ENCODE measurements at places on chromosomes 1 and 21.
A peak's percentile ranks its signal among the peaks of the same experiment; 100 is the strongest.

- DNase-seq: no peak
Measured at GRCh38 chr1:46043458-46044017, 88.9 kb downstream of the PIK3R3 start.

- no peak for DNase-seq
Measured at GRCh38 chr21:41605178-41605933, 97.4 kb upstream of the TMPRSS2 start.

- DNase-seq: no peak
Measured at GRCh38 chr1:87915771-87916170, 587.1 kb downstream of the LMO4 start.

DNA sequence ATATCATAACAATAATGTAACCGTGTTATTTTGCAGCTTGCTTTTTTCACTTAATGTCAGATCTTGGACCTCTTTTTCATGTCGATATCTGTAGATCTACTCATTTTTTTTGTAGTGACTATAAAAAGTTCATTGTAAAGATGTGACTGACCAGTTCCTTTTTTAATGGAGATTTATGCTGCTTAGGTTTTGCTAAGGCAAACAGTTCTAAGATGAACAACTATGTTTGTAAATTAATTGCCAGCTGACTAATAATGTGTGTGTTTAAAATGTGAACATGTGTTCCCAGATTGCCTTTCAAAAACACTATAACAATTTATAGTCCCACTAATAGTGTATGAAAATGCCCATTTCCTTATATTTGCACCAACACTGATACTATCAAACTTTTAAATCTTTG lies 18.1 kb upstream of the EPS8L3 start:
- no peak for DNase-seq

GRCh38 chr1:94590203-94591137 lies 48.9 kb upstream of the F3 start:
- no peak for DNase-seq

GRCh38 chr21:33434770-33435360 lies 31.7 kb downstream of the IFNGR2 start:
- DNase-seq: peak; percentile 13

DNA sequence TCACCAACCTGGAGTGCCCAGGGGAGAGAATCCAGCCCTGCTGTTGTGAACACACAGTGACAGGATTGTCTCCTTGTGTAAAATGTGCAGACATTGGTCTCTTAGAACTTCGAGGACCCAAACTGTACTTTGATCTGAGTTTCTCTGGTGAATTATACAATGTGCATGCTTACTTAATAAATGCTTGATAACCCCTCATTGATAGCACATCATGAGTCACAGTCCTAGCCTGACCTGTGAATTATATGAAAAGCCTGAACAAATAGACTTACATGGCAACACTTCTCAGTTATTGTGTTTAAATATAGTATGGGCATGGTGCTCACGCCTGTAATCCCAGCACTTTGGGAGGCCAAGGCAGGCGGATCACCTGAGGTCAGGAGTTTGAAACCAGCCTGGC lies 22.6 kb downstream of the IFNGR2 start:
- no peak for DNase-seq

DNA sequence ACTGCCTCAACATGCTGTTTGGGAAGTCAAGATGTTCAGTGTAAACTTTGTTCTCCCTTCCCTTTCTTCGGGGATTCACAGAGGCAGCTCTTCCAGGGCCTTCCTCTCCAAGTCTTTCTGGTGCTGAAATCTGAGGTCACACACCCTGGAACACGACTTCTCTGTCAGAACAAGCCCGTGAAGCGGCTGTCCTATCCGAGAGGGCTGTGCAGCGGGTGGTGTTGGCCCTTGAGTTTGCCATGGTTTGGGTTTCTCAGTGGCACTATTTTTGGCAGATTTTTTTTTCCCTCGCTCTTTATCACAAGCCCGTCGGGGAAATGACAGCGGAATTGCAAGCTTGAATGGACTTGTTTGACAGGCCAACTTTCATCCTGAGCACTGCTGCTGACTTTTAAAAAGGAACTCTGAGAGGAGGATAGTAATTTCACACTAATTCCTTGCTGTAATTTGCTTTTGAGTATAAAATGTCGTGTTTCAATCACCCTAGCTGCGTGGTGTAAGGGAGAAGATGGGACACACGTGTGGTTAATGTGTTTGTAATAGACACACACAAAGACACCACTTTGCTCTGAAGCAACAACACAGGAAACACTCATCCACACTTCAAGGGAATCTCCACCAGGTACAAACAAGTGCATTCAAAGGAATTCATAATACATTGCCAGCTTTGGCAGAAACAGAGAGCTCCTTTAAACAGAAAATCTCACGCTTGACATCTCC lies 60.1 kb upstream of the TARBP1 start:
- no peak for DNase-seq

DNA sequence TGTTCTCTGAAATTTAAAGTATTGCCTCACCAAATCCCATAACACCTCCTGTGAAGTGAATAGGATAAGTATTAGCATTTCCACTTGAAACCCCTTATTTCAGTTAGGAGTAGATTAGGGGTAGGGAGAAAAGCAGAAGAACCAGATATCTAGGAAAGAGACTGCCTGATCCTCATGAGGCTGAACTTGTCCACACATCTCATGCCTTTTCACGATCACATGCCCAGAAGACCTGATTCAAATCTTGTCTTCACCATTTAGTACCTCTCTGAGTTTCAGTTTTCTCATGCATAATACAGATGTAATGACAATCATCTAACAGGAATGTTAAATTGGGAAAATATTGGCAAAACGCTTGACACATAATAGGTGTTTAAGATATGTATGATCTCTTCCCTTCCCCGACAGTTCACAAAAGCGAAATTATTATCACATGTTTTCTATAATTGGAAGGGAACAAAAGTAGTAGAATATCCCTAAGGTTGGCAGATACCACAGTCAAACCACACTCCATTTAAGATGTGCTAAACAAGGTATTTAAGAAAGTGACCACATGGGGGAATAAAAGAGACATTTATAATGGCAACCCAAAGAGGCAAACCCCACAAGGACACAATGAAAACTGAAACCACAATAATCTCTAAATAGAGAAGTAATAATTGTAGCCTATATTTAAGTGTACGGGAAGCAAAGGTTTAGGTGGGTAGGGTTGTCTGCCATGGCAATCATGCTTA lies 25.2 kb downstream of the GFI1 start:
- DNase-seq: no peak

- DNase-seq: no peak
Measured at GRCh38 chr1:189374816-189375215, 1102.8 kb downstream of the BRINP3 start.

- DNase-seq: no peak
Measured at GRCh38 chr1:165344198-165344597, 12.3 kb downstream of the LMX1A start.

- no peak for DNase-seq
Measured at GRCh38 chr1:40257313-40257687, 736 bp upstream of the ZMPSTE24 start.

- DNase-seq: no peak
Measured at GRCh38 chr21:32380940-32381339, 11.9 kb downstream of the URB1 start.

DNA sequence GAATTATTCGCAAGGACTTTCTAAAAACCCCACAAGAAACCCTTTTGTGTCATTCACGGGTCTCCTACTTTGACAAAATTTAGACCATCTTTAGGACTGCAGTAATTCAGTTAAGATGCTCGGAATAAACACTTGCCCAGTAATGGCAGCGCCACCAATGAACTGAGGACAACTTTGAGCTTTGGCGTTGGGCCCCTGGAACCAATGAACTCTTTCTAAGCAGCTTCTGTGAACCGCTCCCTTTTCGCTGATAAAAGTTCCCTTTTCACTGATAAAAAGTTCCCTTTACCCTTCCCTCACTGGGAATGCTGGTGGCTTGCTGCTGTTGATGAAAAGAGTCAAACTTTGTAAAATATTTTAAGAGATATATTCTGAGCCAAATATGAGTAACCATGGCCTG lies 1.5 kb upstream of the MRPL55 start:
- DNase-seq: no peak

GRCh38 chr1:54221113-54221834 lies 21.3 kb downstream of the MRPL37 start:
- DNase-seq: no peak

DNA sequence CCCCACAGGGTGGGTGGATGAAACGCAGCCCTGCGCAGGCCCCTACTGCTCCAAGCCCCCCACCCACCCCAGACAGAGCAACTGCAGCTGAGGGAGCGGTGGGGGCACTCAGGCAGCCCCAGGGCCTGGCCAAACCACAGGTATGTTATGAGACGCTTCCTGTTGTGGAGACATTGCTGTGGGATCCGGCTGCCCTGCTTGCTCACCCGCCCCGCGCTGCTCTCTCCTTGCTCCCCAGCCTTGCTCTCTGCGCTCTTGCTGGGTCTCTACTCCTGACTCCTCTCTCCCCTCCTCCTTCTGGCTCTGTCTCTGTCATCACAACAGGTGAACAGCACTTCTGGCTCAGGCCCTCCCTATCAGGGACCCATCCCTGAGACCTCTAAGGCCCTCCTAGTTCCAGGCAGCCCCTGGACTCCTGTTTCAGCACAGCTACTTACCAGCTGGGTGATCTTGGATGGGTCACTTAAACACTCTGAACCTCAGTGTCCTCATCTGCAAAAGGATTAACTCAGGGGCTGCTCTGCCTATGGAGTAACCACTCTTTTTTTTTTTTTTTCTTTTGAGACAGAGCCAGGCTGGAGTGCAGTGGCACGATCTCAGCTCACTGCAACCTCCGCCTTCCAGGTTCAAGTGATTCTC lies 15.9 kb downstream of the COL8A2 start:
- DNase-seq: peak; percentile 50

GRCh38 chr1:96840396-96840795 lies 118.8 kb downstream of the PTBP2 start:
- no peak for DNase-seq

DNA sequence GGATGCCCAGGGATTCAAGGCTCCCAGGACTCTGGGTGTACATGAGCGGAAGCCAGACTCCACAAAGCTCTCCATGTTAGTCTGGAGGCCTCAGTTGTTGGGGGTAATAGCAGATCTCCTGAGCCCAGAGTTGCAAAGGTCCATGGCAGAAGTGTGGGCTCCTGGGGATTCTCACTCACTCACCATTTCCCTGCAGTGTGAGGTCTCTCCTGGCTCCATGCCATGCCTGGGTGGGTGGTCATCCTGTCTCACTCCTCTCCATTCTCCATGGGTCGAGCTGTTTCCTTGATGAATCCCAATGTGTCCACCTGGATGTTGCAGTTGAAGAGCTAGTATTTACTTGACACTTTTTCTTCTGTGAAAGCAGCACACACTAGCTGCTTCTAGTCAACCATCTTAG lies 156.8 kb upstream of the LRRC7 start:
- DNase-seq: no peak

- no peak for DNase-seq
Measured at GRCh38 chr1:15884477-15884876, 37.0 kb downstream of the SPEN start.

GRCh38 chr1:103941086-103941485 lies 191.4 kb downstream of the AMY1C start:
- no peak for DNase-seq

DNA sequence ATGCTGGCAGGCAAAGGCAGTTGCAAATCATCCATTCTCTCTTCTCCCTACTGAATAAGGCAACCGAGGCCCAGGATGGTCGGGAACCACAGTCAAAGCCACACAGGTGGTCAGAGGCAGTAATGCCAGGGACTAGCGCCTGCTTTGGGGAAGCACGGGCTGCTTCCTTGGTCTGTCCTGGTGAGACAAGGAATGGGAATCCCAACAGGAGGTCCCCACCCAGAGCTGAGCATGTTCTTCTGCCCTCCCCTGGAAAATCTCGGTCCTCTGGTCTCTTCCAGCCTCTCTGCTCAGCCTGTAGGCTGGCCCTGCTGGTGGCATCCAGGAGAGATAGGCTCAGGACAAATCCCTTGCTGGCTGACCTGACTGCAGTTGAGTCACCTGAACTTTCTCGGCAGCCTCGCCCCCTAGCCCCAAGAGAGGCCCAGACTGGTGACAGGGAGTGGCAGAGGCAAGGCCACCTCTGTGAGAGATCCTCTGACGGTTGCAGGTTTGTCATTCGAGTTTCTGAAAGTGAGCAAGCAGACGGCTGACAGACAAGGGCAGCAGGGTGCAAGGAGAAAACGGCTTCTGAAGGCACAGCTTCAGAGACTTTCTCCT lies 5.8 kb downstream of the OLIG1 start:
- no peak for DNase-seq

GRCh38 chr1:147625362-147625995 lies 44.8 kb downstream of the ACP6 start:
- no peak for DNase-seq

DNA sequence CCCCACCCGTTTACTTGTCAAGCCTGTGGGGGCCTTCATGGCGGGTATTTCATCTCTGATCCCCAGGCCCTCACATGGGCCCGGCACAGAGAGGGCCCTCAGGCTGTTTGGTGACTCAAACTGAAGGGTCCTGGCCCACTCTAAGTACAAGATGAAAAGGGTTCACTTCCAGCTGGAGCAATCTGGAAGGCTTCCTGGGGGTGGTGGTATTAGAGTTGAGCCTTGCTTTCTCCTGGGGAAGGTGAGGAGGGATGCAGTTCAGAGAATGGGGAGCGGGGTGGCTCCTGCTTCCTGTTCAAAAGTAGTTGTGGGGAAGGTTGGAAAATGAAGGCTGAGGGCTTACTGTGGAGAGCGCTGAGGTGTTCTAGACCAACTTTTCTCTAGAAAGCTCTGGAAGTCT lies 47.7 kb downstream of the DHRS3 start:
- DNase-seq: no peak

All from CD4-positive, alpha-beta T cell treated with Interleukin-12 subunit alpha and Interleukin-12 subunit beta, for 1 hour (primary cell).